Heart left ventricle (tissue), 16 donors: ENCODE measurements at places on chromosomes 13 and 19.

DNA sequence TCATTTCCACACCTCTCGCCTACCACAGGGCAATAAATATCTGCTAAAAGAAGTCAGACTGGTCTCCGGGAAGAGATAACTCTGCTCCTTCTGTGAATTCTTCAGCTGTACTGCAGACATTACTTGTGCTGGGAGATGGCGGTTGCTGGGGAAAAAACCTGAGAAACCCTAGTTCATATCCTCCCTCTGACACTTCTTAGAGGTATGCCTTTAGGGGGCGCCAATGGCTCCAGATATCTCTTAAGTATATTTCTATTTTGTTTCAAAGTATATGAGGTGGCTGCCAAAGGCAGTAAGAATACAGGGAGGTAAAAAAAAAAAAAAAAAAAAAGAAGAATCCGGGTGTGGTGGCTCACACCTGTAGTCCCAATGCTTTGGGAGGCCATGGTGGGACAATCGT is 175.2 kb downstream of the PAN3 start:
- DNase-seq, result no peak

GRCh38 chr13:35843272-35843671 is 287.9 kb downstream of the DCLK1 start:
- DNase-seq, result no peak

GRCh38 chr13:74574964-74575728 is 440.9 kb upstream of the KLF12 start:
- DNase-seq, result no peak

- DNase-seq, result no peak
These were observed 102.7 kb downstream of the RAB20 start for GRCh38 chr13:110458594-110459365.

DNA sequence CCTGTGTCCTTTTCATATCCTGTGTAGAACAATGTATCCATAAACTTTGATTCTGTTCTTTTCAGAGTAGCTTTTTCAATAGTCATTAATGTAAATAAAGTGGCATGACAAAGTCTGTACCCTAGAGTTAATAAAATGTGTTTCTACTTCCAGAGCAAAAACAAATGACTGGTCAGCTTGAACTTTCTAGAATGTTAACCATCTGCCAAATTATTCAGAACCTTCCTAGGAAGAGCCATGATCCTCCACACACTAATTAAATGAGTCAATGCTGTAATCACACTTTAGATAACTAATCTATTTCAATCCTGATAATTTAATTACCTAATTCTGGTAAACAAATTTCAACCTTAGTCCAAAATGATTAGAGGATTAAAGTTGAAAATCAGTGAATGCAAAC is 73.2 kb downstream of the DIAPH3 start:
- DNase-seq, result no peak

DNA sequence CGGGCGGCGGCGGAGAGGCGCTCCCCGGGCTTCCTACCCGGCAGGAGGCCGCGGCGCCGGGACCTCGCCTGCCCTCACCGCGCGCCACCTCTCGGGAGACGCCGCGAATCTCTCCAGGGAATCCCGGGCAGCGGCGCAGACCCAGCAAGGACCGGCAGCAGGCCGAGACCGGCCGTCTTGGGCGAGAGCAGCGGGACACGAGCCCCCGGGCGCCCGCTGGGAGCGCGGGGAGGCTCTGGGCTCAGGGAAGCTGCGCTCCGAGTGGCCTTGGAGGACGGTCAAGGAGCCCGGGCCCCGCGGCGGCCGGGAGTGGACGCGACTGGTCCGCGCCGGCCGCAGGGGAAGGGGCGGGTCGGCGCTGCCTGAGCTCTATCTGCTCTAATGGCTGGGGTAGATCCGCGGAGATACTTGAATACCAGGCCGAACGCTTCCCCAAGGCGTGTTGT is 14.7 kb downstream of the CDX2 start:
- DNase-seq, result no peak

GRCh38 chr13:21826214-21827015 is 155.5 kb downstream of the FGF9 start:
- no peak for DNase-seq

- no peak for DNase-seq
These were observed 4.9 kb upstream of the SBK3 start for GRCh38 chr19:55550321-55550650.

DNA sequence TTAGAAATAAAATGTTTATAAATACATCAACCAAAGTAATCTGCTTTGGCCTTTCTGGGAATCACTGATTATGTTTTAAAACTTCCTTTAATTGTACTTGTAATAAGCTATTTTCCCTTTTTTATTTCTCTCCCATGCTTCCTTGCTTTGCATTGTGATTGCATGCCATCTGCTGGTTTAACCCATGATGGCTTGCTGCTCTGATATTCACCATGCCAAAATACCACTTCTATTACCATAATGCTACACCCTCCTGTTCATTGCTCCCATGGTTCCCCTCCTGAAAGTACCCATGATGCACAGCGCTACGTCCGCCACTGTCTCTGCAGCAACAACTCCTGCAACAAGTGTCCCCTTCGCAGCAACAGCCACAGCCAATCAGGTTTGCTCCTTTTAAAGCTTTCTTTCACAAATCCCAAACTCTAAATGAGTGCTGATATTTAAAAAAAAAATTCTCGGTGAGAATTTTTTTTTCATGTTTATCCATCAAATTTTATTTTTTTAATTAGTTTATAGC is 67.7 kb upstream of the RAP2A start:
- no peak for DNase-seq

GRCh38 chr13:26015271-26016125 is 36.3 kb downstream of the SHISA2 start:
- DNase-seq, result no peak

DNA sequence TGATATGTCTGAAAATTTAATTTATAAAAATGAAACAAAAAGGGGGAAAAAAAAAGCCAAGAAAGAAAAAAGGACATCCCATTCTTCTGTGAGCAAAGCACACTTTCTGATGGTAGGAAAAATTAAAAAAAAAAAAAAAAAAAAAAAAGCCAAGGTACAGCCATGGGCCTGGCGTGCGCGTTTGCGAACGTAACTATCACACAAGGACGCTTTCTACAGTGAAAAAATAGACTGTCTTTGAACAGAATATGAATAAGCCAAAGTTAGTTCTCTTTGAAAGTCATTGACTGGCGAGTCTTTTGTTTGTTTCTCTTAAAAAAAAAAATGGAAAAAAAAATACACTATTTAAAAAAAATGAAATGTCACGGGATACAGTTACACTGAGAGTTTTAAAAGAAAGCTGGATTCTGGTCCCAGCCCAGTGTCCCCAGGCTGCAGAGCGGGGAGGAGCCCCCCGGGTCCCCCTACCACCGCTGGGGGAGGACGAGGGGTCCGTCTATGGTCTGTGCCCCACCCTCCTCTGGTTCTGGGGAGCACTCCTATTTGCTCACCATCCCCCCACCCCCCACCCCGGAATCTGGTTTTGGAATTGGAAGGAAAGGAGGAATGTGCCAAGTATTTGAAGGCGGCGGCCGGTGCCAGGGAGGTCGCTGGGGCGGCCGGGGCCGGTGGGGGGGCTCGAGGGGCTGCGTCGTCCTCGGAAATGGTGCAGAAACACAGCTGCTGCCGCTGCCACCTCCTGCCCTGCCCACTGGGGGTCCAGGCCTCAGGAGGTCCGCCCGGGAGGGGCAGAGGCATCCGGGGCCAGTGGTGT is 134.5 kb downstream of the PTPRS start:
- DNase-seq, result no peak

GRCh38 chr19:19064811-19065745 is 1.3 kb downstream of the SLC25A42 start:
- DNase-seq, result no peak

- DNase-seq, result peak; percentile 27
These were observed 39.9 kb upstream of the CCNE1 start for GRCh38 chr19:29771708-29772414.

DNA sequence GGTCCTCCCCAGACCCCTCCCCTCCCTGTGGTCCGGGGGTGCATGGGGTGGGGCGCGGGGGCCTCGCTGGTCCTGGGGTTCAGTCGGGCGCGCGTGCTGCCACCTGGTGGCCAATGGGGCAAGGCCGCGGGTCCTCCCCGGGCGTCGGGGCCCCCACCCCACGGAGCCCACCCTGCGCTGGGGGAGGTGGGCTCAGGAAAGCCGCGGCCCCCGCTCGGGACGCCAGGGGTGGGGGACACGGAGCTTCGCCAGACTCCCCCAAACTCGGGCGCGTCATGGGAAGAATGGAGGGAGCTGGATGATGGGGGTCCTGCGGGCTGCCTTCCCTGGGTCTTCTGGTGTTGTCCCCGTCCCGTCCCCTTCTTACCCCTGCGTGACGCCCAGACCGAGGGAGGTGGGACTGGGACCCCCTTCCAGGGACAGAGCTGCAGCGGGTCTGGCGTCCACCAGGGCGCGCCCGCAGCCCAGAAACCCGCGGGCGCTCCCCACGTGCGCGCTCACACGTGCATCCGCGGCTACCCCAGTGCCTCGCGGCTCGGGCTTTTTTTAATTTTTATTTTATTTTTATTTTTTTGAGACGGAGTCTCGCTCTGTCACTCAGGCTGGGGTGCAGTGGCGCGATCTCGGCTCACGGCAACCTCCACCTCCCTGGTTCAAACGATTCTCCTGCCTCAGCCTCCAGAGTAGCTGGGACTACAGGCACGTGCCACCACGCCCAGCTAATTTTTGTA is 19.8 kb upstream of the TCF3 start:
- DNase-seq, result no peak

GRCh38 chr13:108463340-108463739 is 166.1 kb upstream of the MYO16 start:
- DNase-seq, result no peak

- DNase-seq, result peak; percentile 51
These were observed 674 bp downstream of the BRD4 start for GRCh38 chr19:15331419-15332310.

GRCh38 chr19:750640-751423 is at the start of gene MISP:
MISP (plus strand) TSS chr19:751112; CDS start chr19:756947, 5,835 bp downstream.
- no peak for DNase-seq

GRCh38 chr13:26048741-26049140 is 3.1 kb downstream of the SHISA2 start:
- no peak for DNase-seq

GRCh38 chr13:55999709-56000108 is 1141.0 kb upstream of the PRR20A start:
- no peak for DNase-seq

GRCh38 chr19:19613506-19613905 is 5.0 kb downstream of the PBX4 start:
- no peak for DNase-seq

DNA sequence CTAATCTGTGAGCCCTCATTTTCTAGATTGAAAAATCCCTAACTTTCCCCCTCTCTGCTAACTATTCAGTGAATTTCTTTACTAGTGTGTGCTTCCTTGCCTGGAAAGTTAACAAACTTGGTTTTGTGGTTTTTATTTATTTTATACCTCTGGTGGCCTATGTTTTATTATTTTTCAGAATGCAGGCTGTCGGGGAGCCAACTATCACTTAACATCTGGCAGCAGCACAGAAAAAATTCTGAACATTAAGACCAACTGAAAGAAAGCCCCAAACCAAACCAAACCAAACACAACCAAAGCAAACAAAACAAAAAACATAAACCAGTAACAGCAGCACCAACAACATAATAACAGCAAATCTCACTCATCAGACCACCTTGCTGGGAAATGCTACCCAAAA is 109.0 kb upstream of the KL start:
- no peak for DNase-seq

- DNase-seq, result no peak
These were observed 155.7 kb downstream of the PCDH17 start for GRCh38 chr13:57787058-57787791.

DNA sequence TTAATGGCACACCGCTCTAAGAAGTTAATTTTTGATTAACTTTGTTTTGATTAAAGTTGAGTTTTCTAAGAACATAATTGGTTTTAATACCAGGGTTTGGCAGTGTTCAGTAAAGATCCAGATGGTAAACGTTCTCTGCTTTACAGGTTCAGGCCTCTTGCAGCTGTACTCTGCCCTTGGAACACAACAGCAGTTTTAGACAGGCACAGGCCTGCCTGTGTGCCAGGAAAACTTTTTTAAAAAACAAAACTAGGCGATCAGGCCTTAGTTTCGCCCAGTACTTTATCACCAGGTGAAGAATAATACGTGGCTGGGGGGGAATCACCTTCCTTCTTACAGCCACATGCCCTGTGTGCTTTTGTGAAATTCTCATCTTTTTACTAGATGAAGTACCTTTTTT is 38.0 kb upstream of the TEX29 start:
- no peak for DNase-seq

GRCh38 chr13:110423689-110424302 is 116.7 kb downstream of the COL4A2 start:
- DNase-seq, result no peak

- no peak for DNase-seq
These were observed 555.4 kb downstream of the KCTD12 start for GRCh38 chr13:76330761-76331160.

DNA sequence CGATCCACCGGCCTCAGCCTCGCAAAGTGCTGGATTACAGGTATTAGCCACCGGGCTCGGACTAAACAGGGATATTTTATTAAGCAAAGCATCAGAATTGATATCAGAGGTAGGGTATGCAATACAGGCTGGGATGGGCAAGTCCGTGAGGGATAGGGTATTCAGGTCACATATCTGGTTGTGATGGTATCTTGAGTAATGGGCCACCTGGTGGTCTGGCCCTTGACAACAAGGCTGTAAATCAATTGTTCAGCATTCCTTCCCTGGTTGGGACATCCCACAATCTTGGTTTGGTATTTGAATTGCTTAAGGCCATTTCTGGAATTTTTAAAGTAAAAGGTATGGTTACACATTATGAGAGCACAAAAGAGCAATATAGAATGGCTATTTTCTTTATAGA is 1588.0 kb downstream of the SLITRK1 start:
- no peak for DNase-seq

DNA sequence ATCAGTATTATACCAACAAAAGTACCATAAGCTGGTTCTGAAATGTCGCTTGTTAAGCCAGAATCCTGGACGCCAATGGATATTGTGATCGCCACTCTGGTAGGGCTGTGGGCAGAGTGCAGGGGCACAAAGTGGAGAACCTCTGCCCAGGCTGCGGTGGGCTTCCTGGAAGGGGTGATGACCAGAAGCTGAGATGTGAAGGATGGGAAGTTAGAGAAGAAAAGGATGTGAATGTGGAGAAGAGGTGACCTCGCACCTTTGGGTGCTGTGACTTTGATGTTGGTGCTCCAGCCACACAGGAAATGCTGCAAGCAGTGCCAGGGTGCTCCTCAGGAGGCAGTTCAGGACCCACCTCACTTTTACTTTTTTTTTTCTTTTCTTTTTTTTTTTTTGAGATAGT is 207.9 kb upstream of the MAB21L1 start:
- no peak for DNase-seq

DNA sequence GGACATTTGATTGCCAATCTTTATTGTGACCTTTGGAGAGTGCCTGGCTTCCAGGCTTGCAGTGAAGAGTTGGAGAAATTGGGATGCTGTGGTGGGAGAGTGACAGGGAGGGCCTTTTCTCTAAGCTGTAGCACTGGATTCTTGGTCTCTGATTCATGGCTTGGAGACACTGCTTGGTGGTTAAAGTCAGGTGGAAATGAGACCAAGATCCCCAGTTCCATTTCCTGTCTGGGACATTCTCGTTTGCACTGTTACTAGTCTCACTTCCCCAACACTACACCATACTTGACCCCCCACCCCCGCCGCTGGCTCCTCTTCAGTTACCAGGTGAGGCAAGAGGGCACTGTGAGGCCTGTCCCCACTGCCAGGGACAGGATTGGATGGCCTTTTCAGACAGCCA is 2.9 kb downstream of the SUPT5H start:
- no peak for DNase-seq
